Stimulated activated CD4-positive, alpha-beta T cell treated with anti-CD3 and anti-CD28 coated beads, TNF-alpha, amount 100 ng/mL, for 48 hours (primary cell): ENCODE measurements at places on chromosomes 11 and 22.

DNA sequence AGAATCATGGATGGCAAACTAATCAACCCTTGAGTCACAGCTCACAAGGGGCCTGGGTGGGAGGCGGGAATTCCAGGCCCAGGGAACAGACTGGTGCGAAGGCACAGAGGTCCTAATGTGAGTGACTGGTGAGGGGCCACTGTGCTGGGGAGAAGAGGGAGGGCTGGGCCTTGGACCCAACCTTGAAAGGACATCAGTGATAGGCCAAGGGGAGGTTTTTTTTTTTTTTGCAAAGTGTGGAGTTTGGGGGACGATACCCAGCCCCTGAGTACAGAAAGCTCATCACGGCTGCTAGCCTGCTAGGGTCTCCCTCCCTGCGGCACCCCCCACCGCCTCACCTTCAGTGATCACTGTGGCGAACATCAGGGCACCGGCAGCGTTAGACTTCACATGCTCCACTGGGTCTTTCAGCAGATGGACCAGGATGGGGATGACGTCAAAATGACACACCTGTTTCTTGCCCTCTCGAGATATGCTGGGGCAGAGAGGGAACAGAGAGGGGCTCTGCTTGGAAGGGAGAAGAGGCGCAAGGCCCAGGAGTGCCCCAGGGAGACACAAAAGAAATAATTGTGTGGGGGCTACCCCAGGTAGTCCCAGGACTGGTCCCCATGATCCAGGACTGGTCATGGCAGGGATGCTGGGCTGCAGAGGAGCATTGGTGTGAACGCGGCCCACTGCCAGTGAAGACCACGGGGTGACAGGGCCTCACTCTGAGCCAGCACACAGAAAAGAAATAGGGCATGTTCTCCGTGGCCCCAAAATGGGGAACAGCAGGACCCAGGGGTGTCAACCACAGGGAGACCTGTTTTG is 8.6 kb upstream of the GNAZ start:
- DNase-seq = no peak

DNA sequence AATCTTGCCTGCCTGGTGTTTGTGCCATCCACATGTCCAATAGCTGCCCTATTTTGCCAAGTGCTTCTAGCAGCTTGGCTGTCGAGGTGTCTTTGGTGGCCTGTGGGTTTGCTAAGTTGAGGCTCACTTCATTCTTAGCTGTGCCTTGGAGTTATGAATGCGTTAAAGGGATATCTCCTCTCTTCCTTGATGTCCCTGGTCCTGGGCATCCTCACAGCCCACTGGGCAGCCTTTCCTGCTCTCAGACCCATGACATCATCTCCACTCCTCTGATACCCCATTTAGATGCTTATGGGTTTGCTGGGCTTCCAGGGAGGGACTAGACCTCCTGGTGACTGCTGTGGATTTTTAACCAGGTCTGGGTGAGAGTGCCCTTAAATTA is 1.3 kb downstream of the LDLRAD3 start:
- DNase-seq = no peak

- no peak for DNase-seq
These were observed 13.9 kb downstream of the CCND1 start for GRCh38 chr11:69654660-69655478.

DNA sequence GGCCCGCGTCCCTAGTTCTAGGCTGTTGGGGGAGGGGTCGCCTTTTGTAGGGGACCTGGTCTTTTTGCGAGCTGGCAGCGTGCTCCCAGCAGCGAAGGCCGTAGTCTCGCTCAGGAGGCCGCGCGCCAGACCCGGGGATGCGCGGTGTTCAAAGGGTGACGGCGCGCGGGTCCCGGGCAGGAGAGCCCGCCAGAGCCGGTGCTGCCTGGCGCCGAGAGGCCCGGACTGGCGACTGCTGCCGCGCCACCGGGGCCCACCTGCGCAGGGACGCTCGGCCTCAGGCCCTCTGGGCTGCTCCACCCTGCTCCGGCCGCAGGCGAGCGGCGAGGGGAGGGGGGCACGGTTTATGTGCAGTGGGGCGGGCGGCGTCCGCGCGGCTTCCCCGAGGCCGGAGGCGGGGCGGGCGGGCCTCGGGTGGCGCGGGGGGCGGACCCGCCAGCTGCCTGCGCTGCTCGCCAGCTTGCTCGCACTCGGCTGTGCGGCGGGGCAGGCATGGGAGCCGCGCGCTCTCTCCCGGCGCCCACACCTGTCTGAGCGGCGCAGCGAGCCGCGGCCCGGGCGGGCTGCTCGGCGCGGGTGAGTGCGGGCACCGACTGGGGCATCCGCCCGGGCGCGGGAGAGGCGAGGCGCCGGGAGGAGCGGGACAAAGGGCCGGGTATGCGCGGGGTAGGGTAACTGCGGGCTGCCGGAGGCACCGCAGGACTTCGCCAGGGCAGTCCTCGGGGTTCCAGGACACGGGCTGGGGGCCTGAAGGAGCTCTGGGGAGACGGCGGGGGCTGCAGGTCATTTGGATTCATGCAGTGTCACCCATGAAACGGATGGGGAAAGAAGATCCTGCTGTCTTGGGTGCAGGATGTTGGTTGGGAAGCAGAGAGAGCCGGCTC is at the start of gene PRSS23:
TSS of gene PRSS23 (plus strand) at position 467 of the 884 bp plus-strand sequence. CDS start 7,102 bp downstream, outside the sequence.
- no peak for DNase-seq

DNA sequence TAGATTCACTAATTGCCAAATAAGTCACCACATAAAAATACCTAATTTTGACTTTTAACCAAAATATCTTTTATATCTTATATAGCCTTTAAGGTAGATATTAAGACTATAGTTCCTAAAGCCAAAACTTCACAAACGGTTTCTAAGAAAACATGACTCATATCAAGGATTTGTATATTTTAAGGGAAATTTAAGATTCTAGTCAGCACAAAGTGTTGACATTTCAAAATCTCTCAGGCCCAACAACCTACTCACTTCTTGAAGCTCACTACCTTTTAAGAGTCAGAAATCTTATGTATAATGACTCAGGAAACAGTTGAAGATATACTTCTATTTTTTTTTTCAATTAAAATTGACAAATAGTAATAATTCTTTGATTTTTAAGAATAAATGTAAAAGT is 221.9 kb downstream of the SBF2 start:
- no peak for DNase-seq

DNA sequence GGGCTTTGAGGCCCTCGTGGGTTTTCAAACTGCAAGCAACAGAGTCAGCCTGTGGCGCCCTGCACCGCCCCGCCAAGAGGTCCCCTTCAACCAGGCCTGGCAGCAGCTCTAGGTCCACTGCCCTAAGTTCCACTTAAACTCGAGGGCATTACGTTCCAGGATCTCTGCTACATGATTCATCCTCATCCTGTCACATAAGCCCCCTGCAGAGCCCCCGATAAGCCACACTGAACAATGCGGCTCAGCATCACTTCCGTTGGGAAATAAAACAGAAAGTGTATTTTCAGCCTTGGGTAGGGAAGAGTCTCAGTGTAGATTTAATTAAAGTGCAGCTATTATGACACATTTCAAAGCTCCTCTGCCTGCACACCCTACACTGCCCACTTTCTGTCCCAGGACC is 24.6 kb downstream of the SULT4A1 start:
- DNase-seq = no peak

- no peak for DNase-seq
These were observed 907 bp downstream of the MCHR1 start for GRCh38 chr22:40679964-40680818.

DNA sequence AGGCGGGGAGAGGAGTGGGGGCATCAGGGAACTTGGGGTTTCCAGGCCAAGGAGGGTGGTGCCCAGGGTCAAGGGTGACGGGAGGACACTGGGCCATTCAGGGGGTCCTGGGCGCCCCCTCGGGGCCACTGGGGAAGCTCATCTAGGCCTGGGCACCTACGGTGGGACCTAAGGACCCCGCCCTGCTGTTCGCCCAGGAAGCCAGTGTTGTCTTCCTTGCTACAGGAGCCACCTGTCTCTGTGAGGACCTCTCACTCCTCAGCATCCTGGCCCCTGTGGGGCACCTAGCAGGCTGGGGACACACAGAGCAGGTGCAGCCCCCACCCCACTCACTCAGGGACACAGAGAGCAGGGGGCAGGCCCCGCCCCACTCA is 191.6 kb downstream of the IGLL1 start:
- DNase-seq = no peak

- DNase-seq = no peak
These were observed 78.3 kb upstream of the CHRM4 start for GRCh38 chr11:46469926-46470325.

DNA sequence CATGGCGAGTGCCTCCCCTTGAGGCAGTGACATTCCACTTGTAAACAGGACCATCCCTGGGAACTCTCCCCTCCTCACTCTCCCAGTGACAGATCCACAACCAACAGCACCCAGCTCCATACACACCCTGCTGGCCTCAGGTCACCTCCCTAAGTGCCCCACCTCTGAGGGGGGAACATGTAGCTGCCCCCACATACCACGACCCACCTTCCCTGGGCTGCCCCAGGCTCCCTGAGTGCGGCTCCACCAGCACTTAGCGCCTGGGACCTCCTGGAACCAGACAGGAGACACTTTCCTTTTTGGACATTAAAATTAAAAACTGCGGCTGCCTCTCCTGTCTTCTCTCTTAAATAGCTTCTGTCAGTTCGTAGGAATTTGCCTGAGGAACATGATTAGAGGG is 1140.1 kb downstream of the BRD1 start:
- DNase-seq = no peak

DNA sequence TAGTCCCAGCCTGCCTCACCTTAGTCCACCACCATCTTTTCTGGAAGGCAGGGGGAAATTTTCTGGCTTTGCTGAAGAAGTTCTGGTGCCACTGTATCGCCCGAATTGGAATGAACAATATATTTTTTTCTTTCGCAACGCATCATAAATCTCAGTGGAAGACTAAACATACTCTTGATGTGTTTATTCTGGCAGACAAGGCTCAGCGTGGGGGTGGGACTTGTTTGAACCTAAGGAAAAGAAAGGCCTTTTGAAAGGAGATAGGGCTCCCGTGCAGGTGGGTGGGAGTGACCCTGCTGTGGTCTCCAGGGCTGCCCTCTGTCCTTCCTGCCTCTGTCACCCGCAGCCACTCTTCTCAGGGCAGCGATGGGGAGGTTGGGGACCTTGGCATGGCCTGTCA is 42.5 kb downstream of the CD82 start:
- no peak for DNase-seq

DNA sequence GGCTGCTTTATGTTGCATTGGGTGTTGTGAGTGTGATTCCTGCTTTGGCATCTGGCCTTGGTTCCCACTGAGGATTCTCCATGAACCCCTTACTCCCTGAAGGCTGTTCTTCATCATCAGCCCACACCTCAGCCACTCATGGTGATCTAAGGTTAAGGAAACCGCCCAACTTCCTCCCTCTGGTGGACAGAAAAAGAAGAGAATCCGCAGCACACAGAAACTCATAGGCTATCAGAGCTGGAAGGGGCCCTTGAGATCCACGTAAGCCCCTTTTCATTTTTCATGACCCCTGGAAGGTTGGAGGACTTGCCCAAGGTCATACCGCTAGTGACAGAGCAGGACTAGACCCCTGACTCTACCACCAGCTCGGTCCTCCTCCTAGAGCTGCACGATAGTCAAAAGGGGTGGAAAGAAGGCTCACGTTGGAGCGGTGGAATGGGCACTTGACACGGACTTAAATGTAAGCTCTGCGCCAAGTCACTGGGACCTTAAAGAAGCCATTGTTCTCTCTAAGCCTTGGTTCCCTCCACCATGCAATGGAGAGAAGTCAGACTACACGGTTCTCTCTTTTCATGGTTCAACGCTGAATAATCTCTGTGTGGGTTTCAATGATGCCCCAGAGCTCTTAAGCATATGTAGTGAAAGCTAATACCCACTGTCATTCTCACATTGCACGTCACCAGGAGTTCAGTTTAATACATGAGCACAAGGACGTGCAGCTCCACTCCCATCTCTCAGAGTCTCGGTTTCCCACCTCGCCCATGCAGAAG is 83.6 kb upstream of the CRTAM start:
- no peak for DNase-seq

- DNase-seq = no peak
These were observed 26.5 kb downstream of the SGSM3 start for GRCh38 chr22:40396882-40397281.

DNA sequence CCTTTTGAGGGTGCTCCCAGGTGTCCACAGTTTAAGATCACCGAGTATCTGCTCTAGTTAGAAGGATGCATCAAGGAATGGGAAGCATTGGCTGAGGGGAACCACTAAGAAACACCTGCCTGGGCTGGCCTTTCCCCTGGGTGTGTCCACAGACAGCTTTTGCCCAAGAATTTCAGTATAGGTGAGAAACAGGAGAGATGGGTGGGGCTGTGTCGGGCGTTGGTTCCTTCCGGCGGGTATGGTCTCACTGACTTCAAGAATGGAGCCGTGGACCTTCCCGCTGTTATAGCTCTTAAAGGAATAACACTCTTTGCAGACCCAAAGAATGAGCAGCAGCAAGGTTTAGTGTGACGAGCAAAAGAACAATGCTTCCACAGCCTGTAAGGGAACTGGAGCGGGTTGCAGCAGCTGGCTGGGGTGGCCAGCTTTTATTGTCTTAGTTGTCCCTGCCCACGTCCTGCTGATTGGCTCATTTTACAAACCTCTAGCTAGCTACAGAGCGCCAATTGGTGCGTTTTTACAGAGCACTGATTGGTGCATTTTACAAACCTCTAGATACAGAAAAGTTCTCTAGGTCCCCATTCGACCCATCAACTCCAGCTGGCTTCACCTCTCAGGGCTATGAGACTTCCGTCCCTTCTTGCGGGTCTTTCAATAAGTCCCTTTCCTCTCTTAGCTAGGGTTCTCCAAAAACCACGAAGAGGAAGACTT is 2.4 kb downstream of the FADS1 start:
- DNase-seq = no peak

- DNase-seq = no peak
These were observed 27.4 kb upstream of the MUC15 start for GRCh38 chr11:26599425-26599824.

DNA sequence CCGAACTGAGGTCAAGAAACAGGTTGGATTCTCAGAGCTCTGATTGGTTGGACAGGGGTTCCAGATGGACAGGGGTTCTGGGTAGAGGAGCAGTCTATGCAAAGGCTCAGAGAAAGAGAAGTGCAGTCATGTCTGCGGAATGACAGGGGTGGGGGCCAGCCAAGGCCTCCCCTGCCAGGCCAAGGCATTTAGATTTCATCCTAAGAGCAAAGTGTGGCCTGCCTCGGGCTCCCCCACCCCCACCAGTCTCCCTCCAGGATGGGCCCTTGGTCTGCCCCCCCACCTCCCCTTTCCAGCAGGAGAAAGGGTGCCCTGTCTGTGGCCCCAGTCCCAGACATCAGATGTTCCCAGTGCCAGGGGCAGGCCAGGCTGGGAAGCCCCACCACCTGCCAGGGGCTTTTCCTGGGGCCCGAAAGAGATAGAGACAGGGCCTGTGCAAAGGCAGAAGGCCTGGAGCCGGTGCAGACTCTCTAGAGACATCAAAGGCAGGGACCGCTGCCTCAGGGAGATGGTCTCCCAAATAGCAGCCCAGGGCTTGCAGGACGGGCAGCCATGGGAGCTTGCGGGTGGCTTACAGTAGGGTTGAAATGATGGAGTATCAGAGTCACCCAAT is 9.4 kb downstream of the SUSD2 start:
- no peak for DNase-seq
